ENCODE measurements at places on chromosomes 4 and X.

- DNase-seq = no peak
Measured at GRCh38 chr4:183639291-183639690, 19.7 kb downstream of the RWDD4 start.

DNA sequence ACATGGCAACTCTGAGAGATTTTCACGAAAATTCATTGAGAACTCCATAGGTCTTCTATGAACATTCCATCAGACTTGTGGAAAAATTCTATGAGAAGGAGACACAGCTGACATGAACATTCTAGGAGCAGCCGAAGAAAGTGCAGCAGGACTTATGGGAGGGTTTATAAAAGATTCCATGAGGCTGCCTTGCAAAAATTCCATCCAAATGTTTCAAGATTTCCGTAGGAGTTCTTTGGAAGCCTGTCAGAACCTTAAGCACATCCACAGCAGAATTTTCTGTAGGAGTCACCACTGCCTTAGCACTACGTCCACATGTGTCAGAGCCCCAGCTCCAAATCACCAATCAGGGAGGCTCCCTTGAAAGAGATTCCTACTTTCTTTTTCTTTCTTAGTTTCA is 67.0 kb upstream of the MSX1 start:
- no peak for DNase-seq

DNA sequence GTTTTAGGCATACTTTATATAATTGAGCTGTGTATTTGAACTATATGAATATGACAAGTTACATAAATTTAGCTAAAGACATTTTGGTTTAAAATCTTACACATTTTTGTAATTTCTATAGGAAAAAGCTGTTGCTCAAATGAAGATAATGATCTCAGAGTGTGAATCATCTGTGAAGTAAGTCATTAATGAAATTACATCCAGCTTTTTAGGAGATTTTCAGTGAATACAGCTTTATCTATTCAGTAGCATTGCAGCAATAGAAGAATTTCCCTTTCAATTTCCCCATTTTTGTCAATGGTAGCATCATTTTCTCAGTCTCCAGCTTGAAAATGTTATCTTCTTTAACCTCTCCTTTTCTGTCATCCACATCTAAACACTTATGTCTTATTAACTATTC is 59.5 kb downstream of the CEP135 start:
- no peak for DNase-seq

DNA sequence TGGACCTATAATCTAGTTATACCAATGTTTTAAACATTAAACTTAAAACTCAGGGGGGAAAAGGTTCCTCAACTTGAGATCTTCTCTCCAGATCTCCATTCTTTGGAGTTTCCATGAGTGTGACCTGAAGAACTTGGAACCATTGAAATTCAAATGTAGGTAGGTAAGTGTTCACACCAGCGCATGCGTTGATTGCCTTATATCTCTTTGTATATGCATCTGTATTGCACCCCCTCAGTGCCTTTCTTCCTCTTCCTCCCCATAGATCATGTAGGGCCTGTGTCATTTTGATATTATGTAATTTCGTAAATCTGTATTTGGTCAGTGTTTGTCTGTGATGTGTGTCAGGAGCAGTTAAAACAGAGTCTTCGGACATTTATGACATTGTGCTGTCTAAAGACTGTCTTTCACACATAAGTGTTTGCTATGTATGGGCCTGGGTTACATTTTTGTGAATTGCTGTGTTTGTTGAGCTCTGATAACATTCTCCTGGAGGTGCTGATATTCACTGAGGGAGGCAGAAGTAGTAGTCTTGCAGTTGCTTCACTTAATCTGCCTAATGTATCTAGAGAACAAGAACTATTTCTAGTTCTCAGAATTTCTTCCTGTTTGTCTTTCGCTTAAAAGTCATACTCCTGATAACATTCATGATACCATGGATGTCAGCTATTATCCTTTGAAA is 126.3 kb downstream of the RAP1GDS1 start:
- no peak for DNase-seq

DNA sequence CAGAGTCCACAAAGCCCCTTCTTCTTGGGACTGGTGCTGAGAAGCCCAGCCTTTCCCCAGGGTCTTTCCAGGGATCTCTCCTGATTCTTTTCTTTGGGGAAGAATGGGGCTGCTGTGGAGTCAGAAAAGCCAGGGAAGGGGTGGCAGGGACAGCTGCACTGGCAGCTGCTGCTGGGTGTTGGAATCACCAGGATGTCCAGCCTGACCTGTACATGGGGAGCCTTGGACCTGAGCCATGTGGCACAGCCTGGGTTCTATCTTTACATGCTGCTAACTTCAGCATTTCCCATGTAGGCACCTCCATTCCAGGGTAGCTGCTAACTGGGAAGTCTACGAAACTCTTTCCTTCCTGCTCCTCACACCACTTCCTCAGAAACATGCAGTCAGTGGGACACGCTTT is 36.0 kb downstream of the MED28 start:
- no peak for DNase-seq

DNA sequence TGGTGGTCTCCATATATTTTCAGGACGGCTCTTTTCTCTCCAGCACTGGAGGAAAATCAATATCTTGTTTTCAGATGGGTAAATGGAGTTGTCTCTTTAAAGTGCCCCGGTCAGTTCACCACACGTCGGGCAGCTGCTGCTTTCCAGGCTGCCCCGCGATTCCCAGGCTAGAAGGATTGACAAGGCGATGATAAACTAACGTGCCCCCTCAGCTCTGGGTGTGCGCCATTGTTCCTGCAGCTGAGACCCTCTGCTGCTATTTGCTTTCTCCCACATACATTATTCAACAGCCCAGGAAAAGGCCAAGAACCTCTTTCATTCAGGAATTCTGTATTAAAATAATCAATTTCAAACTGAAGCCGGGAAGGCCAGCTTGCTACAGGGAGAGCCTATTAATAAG is 254.5 kb downstream of the SOX3 start:
- no peak for DNase-seq

- no peak for DNase-seq
Measured at GRCh38 chr4:143358923-143359643, 22.4 kb downstream of the GAB1 start.

DNA sequence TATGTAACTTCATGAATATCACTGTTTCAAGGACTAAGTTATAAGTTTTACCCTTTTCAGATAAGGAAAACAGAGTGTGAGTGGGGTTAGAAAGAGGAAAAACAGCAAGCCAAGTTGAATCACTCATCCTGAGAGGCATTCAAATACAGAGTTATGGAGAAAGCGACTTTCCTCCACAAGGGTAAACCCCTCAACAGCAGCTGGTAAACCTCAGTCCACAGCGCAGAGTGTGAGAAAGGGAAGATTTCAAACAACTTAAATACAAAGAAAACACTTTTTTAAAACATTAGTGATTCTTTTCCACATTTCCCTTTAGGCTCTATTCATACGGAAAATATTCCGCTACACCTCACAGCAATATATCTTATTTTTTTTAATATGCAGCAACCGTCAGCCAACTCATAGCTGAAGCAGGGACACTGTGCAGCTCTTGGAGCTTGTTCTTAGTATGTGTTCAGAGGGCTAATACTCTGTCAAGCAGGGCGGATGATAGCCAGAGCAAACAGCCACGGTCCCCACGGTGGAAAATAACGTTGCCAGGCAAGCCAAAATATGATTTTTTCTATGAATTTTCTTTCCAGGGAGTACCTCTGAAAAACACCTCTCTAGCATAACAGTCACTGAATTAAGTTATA is 488.9 kb upstream of the FAT1 start:
- DNase-seq = no peak

GRCh38 chrX:13598877-13599276 is 29.5 kb downstream of the EGFL6 start:
- no peak for DNase-seq

- no peak for DNase-seq
Measured at GRCh38 chrX:6857749-6858148, 289.8 kb upstream of the STS start.

DNA sequence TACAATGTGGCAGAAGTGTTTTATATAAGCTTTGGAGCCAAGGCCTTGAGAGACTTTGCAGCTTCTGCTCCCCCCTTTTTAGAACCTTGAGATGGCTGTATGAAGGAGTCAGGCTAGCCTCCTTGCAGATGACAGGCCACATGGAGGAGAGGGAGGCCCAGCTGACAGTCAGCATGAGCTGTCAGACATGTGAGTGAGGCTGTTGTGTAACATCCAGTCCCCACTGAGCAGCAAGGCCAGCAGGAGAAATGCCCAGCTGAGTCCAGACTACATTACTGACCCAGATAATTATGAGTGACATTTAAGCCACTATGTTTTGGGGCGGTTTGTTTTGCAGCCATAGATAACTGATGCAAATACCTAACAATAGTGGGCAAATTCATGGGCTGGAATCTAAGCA is 515.3 kb upstream of the ARX start:
- DNase-seq = no peak

GRCh38 chr4:97073194-97073593 is 1070.1 kb downstream of the STPG2 start:
- DNase-seq = no peak

GRCh38 chrX:34612036-34612435 is 45.0 kb downstream of the TMEM47 start:
- DNase-seq = no peak

DNA sequence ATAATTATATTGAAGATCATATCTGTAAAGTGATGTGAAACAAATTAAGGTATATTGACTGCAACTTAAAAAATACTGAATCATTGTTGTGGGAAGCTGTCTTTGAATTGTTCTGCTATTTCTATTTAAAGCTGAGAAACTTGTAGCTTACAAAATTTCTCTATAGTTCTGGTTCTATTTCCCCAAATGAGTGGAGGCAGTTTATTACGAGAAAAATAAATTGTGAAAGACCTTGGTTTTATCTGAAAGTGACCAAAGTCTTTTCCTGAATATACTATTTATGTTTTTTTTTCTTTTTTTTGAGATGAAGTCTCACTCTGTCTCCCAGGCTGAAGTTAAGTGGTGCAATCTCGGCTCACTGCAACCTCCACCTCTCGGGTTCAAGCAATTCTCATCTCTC is 165.4 kb downstream of the SH3BGRL start:
- no peak for DNase-seq

DNA sequence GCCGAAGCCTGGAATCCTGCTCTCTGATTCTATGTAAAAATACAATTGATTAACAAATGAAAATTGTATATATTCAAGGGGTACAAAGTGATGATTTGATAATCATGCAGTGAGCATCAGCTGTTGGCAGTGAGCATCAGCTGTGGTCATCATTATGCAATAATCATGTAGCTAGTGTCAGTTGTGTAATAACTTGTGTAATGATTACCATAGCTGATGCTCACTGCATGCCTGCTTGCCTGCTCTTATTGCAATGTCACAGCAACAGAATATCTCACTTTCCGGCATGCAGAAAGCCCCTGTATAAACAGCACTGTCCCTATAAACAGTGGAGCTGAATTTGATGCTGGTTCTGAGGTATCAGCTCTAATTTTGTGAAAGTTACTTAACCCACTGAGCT is 46.8 kb downstream of the SULT1B1 start:
- no peak for DNase-seq

DNA sequence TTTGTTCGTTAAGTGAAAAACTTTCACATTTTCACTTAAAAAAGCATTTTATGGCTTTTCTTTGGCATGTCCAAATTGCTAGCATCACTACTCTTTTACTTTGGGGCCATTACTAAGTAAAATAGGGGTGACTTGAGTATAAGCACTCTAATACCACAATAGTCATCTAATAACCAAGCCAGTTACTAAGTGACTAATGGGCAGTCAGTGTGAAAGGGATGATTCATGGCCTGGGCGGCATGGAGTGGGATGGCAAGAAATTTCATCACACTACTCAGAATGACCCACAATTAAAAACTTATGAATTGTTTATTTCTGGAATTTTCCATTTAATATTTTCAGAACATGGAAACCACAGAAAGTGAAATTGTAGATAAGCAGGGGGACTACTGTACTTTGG is 60.9 kb downstream of the BMP15 start:
- no peak for DNase-seq

- DNase-seq = no peak
Measured at GRCh38 chr4:151035328-151035727, 20.2 kb upstream of the LRBA start.

DNA sequence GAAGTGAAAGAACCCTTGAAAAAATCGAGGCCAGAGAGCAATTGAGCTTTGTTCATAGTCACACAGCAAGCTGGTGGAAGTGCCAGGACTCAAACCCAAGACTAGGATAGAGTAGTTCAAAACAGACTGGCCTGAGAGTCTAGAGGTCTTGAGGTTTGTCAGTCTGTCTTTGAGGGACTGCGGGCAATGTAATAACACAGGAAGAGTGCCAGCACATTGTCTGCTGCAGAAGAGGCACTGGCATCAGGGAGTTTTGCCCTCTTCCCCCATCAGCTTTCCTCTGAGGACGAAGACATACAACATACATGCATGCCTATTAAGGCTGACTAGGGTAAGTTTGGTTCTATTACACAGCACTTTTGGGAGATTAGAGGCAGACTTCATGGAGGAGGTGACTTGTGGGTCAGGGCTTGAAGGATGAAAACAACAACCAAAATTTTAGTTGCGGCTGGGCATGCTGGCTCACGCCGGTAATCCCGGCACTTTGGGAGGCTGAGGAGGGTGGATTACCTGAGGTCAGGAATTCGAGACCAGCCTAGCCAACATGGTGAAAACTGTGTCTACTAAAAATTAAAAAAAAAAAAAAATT is 64.1 kb upstream of the LAS1L start:
- no peak for DNase-seq

DNA sequence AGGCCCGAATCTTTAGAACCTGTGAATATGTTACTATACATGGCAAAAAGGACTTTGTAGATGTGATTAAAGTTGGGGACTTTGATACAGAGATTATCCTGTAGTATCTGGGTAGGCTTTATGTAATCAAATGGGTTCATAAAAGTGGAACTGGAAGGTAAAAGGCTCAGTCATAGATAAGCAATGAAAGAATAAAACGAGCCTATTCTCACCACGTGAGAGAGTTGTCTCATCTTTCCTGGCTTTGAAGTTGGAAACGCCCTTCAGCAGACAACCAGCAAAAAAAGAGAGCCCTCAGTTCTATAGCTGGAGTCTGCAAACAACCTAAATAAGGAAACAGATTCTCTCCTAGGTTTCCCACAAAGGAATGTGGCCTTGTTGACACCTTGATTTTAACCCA is 805.8 kb upstream of the DIAPH2 start:
- DNase-seq = no peak

GRCh38 chrX:650324-650723 is 19.7 kb downstream of the SHOX start:
- DNase-seq = no peak

- DNase-seq = no peak
Measured at GRCh38 chrX:55624403-55624802, 1.2 kb downstream of the FOXR2 start.

GRCh38 chrX:17192106-17192505 is 182.9 kb upstream of the NHS start:
- no peak for DNase-seq

GRCh38 chr4:142719854-142720541 is 126.1 kb downstream of the INPP4B start:
- no peak for DNase-seq

GRCh38 chr4:7585768-7586167 is 151.0 kb upstream of the PSAPL1 start:
- no peak for DNase-seq

DNA sequence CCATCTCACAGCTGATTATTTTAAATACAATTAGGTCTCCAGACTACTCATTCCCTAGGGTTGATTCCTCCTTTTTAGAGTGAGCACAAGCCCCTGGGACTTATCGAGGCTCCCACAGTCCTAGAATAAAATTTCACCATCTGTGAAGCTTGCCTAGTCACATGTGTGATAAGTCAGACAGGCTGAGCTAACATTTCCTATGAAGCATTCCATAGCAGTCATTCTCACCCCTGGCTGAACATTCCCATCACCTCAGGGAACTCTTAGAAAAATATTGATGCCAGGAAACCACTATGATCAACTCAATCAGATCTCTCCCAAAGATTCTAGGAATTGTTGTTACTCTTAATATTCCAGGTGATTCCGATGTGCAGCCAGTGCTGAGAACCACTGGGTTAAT is 37.7 kb downstream of the ARHGEF9 start:
- DNase-seq = no peak
